ENCODE measurements at places on chromosomes 5 and 9. TPM values are rescaled to one million over a fixed set of nuclear protein-coding genes. Genes with fewer than 3 reads are reported as not detected.

- DNase-seq, result no peak
- H3K4me1 ChIP-seq, result no peaks in the 10 kb centered on the region
- H3K36me3 ChIP-seq, result no peaks in the 10 kb centered on the region
- no peak overlapping the region for H3K4me3 ChIP-seq
- H3K27me3 ChIP-seq, result no peaks in the 10 kb centered on the region
Observed at GRCh38 chr5:86461169-86461956, 156.4 kb upstream of the COX7C start.

- DNase-seq, result no peak
- H3K4me1 ChIP-seq, result peaks cover 4% of the 10 kb centered on the region
- H3K4me3 ChIP-seq, result no peak overlapping the region
- no peaks in the 10 kb centered on the region for H3K36me3 ChIP-seq
Observed at GRCh38 chr9:115597330-115597895, 479.5 kb upstream of the TNC start.

- no peak for DNase-seq
- no peak overlapping the region for H3K27ac ChIP-seq
Observed at GRCh38 chr5:72723581-72723980, 92.9 kb upstream of the TNPO1 start.

- no peak overlapping the region for H3K27ac ChIP-seq
- peaks cover 4% of the 10 kb centered on the region for H3K4me1 ChIP-seq
- H3K36me3 ChIP-seq, result no peaks in the 10 kb centered on the region
- peak; percentile 69 for DNase-seq
- H3K27me3 ChIP-seq, result no peaks in the 10 kb centered on the region
Observed at GRCh38 chr5:2960294-2960693, 208.8 kb upstream of the IRX2 start.

DNA sequence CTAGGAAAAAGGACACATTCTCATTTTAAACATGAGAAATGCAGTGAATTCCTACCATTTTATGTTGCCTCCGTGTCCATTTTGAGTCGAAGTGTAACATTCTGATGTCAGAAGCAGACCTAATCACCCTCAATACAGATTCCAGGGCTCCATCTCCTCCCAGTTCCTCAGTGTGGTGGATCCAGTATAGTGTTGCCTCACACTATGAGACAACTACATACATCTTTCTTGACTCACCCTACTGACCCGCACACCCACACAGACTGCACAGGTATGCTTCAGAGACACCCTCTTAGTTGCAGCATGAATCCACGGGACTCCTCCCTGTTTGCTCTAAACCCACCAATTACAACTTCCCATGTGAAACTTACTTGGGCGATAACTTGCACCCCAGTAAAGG, 564.9 kb downstream of the SEMA5A start:
- H3K36me3 ChIP-seq, result no peaks in the 10 kb centered on the region
- no peaks in the 10 kb centered on the region for H3K27me3 ChIP-seq
- no peak overlapping the region for H3K27ac ChIP-seq
- no peak overlapping the region for H3K4me3 ChIP-seq
- no peak for DNase-seq

GRCh38 chr5:76532973-76533372, 90.2 kb downstream of the F2RL2 start:
- H3K4me3 ChIP-seq, result no peak overlapping the region
- no peaks in the 10 kb centered on the region for H3K36me3 ChIP-seq
- no peaks in the 10 kb centered on the region for H3K27me3 ChIP-seq
- H3K4me1 ChIP-seq, result no peaks in the 10 kb centered on the region

DNA sequence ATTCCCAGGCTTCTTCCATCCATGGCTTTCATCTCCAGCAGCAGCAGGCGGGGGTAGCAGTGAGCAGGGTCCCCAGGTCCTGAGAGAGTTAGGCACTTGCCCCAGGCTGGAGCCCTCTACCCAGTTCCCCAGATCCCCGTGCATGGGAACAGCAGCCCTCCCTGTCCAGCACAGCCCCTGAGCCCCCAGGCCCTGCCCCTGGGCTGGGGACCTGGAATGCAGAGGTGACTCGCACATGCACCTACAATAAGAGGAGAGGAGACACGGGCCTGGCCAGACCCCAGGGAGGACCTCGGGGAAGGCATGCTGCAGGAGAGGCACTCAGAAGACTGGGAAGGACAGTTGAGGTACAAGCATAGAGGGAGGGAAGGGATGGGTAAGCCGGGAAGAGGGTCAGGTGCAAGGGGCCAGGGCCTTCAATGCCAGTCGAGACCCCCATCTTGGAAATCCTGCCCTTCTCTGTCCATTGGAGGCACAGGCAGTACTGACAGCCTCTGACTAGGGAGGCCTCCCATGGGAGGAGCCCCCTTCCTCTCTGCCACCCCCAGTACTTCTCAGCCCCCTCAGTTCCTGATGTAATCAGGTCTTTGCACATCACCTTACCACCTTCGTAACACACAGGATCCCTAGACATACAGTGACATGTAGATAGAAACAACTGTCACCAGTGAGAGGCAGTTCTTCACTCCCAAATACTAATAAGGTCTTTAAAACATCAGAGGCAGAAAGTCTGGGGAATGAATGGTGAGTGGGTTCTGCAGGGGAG, 135.3 kb upstream of the LMX1B start:
- peaks cover 53% of the 10 kb centered on the region for H3K36me3 ChIP-seq
- H3K4me1 ChIP-seq, result peaks cover 46% of the 10 kb centered on the region
- no peak overlapping the region for H3K27ac ChIP-seq
- H3K27me3 ChIP-seq, result no peaks in the 10 kb centered on the region

EIF4E1B gene
- 0.44 TPM for total RNA-seq

HBEGF gene
- 30.0 TPM for total RNA-seq

All from spinal cord (tissue), 10 donors.